ENCODE measurements at places on chromosomes 2 and 18.

DNA sequence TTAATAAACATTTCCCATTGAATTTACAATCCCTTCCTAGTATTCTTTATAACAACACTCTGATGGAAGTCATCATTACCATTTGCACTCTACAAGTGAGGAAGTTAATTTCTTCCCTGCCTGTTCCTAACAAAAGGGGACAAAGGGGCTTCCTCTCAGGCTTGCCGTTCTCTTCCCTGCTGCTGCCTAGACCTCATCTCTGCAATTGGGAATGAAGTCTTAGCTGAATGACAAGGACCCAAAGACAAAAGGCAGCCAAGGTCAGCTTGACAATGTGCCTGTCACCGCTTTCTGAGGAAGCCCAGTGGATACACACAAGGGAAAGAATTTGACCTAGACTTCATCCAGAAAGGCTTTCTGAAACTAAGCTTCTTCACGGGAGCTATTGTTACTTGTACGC is 416.4 kb downstream of the CMPK2 start:
- no peak for DNase-seq

GRCh38 chr18:37729716-37730115 is 164.1 kb upstream of the CELF4 start:
- no peak for DNase-seq

GRCh38 chr2:218398437-218399390 is 954 bp upstream of the CTDSP1 start:
- DNase-seq, result peak; percentile 21

DNA sequence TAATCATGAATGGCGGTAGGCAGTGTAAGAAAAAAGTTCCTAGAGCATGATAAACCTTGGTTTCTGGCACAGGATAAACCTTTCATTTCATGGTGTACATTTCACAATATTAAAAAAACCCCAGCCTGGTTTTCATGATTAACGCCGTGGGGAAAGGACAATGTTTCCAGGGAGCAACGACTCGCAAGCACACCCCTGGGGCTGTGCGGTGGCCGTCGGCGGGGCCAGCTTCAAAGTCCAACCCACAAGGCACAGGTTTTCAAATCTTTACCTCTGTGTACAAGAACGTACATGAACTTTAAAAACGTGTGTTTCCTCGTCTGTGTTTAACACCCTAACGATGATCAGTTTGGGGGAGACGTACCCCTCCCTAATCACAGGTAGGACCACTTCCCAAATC is 118.1 kb downstream of the NOL10 start:
- DNase-seq, result no peak

GRCh38 chr2:240024766-240025165 is 376 bp downstream of the NDUFA10 start:
- no peak for DNase-seq

DNA sequence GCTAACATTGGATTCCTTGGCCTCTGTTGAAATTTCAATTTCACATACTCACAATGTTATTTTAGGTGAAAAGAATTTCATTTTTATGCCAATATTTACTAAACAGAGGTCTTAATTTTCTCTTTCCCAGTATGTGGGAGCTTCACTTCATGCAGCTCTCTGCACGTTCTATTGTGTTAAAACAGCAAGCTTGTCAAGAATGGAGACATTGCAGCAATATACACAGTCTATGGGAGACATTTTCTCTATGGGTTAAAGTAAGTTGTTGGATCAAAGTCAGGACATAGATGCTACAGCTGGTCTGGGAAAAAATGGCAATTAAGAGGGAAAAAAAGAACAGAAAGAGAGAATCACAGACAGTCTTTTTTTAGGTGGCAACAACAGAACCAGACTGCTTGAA is 70.4 kb upstream of the ARHGAP15 start:
- no peak for DNase-seq

- no peak for DNase-seq
These were observed 191.2 kb downstream of the SPAG16 start for GRCh38 chr2:213475433-213475832.

DNA sequence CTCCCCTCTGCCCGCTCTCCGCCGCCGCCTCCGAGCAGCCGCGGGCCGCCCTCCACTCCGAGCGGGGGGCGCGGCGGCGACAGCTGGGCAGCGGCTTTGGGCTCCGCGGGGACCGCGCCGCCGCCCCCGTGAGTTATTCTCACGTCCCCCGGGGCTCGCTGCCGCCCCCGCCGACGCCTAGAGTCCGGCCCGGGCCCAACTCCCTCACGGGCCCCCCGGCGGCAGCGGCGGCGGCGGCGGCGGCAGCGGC is 645 bp downstream of the MIB1 start:
- DNase-seq, result no peak

DNA sequence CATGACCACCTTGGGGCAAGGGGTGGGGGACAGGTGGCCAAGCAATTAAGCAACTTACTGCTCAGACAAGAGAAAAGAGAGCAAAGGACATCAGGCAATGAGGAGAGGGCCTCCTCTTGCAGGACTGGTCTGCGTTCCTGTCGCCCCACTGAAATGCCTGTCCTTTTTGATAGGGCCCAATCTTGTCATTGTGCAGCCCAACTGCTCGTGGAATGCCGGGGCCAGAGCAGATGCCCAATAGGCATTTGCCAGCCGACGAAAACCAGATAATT is 104.5 kb upstream of the SH3BP4 start:
- no peak for DNase-seq

GRCh38 chr2:159146996-159147666 is 139.4 kb downstream of the WDSUB1 start:
- no peak for DNase-seq

DNA sequence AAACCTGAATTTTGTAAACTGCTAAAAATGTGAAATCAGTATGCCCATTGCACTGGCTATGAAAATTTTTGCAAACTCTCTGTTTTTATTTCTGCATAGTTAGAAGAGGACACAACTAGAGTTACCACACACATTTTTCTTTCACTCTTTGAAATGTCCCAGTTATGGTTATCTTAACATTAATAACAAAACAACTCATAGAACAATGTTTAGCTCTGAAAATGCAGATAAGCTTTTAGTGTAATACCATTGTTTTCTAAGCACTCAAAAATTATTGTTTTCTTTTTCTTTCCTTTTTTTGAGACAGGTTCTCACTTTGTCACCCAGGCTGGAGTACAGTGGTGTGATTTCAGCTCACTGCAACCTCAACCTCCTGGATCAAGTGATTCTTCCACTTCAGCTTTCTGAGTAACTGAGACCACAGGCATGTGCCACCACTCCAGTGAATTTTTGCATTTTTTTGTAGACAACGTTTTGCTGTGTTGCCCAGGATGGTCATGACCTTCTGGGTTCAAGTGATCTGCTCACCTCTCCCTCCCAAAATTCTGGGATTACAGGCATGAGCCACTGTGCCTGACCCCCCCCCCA is 1204.5 kb upstream of the ZEB2 start:
- DNase-seq, result no peak

- DNase-seq, result no peak
These were observed 486.3 kb downstream of the NR4A2 start for GRCh38 chr2:155846259-155846658.

DNA sequence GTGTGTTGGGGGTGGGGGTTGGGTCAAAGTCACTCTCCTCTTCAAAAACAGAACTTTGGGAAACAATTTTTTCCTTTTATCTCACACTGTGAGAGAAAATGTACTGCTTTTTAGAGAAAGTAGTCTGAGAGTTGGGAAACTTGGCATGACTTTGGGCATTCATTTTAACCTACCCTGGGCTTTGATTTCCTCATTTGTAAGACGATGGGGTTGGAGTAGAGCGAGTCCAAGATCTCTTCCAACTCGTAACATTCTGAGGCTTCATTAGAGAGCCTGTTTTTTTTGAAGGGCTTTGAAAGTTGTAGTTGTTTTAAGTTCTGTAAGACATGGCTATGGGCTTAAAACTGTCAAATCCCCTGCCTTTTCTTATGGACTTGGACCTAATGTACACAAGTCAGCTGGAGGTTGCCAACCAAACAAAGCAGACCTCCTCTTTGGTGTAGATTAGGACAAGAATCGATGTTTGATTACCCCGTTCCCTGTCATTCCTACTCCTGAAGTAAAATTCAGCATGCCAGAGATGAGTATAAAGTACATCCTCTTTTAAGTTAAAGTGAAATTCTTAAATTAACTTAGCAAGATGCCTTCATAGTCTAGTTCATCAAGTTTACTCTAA is 8.4 kb downstream of the PHLPP1 start:
- DNase-seq, result no peak

- DNase-seq, result peak; percentile 93
These were observed 22.0 kb downstream of the SMAD7 start for GRCh38 chr18:48928787-48929186.

GRCh38 chr2:5734859-5735520 is 42.8 kb downstream of the SOX11 start:
- no peak for DNase-seq

DNA sequence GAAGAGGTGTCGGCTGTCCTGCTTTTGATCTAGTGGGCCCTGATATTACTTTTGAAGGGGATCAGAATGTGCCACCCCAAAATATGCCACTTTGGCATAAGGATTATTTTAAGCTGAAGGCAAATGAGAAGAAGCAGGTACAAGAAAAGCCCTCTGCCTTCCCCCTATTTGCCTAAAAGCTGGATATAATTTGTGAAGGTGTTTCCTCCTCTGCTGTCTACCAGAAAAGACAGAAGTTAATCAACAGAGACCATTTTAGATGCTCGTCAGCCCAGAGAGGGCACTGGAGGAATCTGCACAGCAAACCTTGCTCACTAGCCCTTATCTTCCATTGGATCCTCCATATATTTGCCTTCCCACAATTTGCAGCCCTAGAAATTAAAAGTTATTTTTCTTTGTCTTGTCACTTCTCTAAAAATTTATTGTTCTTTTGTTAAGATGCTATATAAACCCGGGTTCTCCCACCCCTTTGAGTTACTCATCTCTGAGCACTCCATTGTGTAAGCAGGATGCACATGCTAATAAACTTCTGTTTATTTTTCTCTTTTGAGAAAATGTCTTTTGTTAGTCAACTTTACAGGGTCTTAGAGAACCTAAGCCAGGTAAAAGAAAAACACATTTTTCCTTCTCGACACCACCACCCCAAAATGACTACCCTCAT is 163.2 kb upstream of the SLC1A4 start:
- no peak for DNase-seq

GRCh38 chr2:68417926-68418325 is 49.2 kb downstream of the FBXO48 start:
- no peak for DNase-seq

DNA sequence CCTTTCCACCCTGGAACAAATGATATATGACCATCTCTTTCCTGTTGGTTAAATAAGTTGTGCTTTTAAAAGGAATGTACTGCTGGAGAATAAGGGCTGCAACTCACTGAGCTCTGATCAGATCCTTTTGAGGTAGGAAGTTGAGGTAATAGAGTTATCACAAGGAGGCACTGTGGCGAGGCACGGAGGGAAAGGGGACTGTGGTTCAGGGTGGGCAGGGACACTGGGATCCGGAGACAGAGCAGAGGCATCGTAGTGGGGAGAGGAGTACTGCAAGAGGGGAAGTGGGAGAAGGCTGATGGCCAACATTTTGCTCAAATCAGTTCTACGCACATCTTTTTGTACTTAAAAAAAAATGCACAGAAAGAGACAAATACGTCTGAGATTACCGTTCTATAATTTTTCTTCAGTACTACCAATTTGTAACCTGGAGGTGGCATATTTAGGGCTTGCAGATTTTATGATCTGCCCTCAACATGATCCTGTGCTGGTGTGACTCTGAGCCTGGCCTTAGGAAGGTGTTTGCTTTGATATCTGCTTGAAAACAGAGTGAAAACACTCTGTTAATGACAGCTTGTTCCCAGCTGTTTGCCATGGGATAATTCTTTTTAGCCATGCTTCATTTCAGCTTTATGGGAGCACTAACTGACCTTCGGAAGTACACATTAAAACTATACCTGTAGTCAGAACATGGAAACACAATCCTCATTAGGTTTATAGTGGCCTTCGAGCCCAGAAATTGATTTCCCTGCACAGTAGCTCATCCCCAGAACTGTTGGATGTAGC is 168.1 kb downstream of the KCNE4 start:
- DNase-seq, result no peak

DNA sequence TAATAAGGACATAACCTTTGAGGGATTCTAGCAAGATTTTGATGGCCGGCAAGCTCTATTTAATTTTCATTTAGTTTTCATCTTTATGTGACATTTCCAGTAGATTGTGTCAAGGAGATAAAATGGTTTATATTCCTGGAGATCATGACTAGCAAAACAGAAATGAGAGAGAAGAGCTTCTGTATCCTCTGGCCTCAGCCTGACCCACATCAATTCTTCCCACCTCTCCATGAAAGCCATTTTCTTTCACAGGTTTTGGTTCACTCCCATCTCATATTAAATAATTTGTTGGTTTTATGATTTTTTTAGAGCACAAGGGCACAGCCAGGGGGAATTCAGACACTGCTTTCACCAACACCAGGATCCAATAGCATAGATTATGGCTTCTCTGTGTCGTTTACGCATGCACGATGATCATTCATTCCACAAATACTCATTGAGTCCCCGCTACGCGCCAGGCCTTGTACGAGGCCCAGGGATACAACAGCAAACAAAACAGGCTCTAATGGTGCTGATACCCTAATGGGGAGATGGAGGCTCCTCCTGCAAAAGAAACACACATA is 85.9 kb downstream of the SH3BP4 start:
- no peak for DNase-seq

DNA sequence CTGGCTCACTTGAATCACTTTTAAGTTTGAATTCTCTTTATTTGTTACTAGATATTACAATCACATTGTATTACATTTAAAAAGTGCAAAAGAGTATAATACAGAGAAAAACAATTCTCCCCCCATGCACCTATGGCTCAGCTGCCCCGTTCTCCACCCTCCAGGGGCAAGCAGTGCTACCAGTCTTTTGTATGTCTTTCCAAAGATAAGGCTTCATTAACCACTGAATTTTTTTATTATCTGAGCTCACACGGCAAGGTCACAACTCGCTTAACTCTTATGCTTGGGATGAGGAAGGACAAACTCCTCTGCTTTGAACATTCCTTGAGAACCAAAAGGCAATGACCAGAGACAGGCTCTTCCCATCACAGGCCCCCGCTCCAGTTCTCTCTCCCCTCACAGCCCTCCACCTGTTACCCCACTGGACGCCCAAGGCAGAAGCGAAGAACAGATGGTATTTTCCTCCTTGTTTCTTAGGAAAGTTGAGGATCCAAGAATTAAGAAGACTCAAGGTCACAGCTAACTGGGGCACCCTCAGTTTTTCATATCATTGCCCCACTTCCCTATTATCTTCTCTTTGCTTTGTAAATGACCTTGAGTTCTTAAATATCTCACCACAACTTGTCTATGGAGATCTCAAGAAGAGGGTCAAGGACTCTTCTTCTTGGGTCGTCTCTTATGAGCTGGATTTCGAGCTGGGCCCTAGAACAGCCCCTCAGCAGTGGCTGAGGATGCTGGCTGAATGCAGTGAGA is 30.1 kb downstream of the SH2D6 start:
- no peak for DNase-seq
